Esophagus squamous epithelium (tissue), 5 donors: ENCODE measurements at places on chromosomes 5 and 9.

GRCh38 chr9:133074111-133074651 is 12.4 kb downstream of the CEL start:
- DNase-seq, result no peak

GRCh38 chr9:70260007-70260443 is 1.2 kb downstream of the SMC5 start:
- DNase-seq, result no peak

- no peak for DNase-seq
These were observed 153.3 kb downstream of the ESM1 start for GRCh38 chr5:54832045-54832444.

- DNase-seq, result no peak
These were observed 132.4 kb downstream of the GCNT1 start for GRCh38 chr9:76591256-76591950.

- no peak for DNase-seq
These were observed 35.6 kb downstream of the GPBP1 start for GRCh38 chr5:57209316-57210040.

DNA sequence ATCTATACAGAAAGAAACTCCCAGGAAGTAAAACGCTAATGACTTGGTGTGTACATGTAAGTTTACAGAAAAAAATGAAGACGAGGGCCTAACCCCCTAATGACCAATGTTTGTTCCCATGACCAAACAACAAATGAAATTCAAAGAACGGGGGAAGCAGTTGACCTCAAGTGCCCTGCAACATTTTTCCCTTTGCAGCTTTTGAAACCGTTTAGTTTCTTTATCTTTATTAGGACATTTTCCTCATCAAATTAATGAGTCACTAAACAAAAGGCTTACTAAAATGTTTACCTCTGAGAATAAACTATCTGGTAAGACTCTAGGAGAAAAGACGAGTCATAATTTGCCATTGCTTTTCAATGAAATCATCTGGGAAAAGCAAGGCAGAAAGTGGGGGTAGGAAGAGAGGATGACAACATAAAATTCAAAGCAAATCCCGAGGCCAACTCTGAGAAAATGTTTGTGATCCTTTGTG is 57.4 kb downstream of the LHFPL2 start:
- no peak for DNase-seq

- no peak for DNase-seq
These were observed 1.1 kb upstream of the ARSI start for GRCh38 chr5:150303660-150304386.
